ENCODE measurements at places on chromosomes 5 and 9.

DNA sequence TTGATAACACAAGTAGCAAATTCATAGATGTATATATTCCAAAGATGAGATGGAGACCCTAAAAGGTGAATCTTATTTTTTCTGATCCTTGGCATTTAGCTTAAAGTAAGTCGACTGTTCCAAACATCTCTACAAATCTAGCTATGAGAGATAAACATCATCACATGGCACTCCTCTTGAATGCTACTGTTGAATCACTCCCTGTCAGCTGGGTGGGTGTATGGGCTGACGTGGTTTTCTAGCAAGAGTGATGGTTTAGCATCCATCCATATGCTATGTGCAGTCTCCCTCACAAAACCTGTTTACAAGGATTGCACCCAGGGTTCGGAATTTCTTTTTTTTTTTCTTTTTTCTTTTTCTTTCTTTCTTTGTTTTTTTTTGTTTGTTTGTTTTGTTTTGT is 13.8 kb downstream of the ACO1 start:
- no peak for DNase-seq

GRCh38 chr9:114735704-114736103 is 53.7 kb upstream of the TEX48 start:
- DNase-seq: no peak

DNA sequence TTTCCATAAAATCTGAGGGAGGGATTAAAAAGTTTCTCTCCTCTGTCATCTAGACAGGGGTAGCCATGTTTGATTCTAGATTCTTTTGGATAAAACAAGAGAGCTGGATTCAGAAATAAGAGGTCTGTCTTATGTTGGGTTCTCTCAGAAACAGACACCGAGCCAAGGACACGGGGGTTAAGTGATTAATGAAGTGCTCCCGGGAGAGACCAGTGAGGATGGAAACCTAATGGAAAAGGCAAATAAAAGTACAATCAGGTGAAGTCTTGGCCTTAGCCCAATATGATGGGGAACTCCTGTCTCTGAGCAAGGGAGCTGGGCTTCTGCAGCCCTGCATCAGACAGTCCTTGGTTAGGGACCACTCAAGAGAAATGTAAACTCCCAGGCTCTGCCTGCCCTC is 308.8 kb upstream of the PANK3 start:
- DNase-seq: no peak

- no peak for DNase-seq
Observed at GRCh38 chr9:115207003-115207836, 89.3 kb upstream of the TNC start.

GRCh38 chr5:98110282-98110691 is 663.2 kb upstream of the RGMB start:
- DNase-seq: no peak

DNA sequence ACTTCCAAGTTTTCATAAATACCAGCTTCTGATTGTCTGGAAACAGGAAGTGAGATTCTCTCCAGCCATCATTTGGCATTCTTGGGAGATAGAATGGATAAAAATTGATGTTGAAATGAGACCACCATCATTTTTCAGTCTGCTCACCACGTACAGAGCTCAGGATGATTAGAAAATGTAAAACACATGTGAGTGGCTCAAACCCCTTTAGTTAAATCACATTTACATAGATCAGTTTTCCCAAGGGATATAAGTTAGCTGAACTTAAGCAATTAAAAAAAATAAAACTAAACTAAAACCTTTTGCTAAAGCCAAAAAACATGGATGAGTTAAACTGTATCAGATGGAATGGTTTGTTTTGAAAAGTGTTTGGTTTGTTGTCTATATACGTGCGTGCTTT is 37.1 kb upstream of the GDNF start:
- no peak for DNase-seq

DNA sequence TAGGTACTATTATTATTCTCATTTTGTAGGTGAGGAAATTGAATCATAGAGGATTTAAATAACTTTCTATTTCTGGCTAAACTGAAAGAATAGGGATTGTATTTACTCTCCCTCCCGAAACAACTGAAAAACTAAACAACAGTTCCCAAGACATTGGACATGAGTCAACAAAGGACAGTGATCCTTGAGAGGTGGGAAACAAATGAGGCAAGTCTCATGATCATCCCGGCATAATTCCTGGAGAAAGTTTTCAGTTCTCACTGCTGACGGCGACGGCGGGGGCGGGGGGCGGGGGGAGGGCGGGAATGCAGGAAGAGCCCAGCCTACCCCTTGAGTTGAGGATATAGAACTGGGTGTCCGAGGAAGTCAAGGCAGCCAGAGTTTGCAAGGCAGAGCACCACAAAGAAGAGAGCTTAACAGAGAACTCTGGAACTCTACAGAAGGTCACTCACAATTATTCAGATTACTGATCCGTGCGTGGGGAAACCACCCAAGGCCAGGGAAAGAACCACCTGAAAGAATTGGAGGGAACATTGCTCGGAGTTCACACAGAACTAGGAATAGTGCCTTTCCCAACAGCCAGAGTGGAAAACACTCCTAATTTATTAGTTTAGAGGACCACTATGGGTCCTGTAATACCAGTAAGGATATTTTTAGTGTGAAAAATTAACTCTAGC is 27.4 kb upstream of the WHRN start:
- DNase-seq: no peak

DNA sequence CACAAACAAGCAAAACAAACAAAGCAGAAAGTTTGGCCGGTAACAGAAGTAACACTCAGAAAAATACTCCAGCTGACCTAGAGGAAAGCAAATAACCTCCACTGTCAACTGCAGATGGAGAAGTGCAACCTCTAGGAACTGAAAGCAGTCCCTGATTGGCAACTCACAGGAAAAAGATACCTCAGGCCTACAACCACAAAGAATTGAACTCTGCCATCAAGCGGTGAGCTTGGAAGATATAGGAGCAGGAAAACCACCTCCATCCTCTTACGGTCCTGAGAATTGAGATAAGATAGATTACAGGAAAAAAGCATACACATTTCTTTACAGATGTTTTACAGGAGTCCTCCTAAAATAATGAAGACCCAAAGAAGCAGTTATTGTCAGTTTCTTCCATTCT is 184.5 kb downstream of the PDZD2 start:
- DNase-seq: no peak

DNA sequence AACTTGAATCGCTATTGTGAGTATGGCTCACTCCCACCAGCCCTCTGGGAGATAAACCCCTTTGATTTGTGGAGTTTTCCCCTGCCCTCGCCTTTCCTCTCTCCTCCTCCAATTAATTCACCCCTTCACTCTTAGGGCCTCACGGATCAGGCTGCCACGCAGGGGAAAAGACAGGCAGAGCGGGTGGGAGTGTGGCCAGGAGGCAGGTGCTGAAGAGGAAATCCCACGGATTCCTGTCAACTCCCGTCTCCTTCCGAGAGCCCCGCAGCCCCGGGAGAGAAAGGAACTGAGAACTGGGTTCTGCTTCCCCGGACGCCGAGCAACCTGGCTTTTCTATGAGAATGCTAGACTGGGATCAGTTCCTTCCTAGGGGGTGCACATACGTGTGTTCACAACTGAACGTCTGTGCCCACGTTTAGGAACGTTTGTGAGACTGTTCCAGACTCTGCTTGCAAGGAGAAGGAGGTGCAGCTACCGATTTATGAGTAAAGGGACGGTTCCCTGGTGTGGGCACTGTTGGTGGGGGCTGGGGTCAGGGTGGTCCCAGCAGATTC is 314.5 kb upstream of the TLE4 start:
- no peak for DNase-seq

GRCh38 chr9:135763716-135764446 is 61.9 kb downstream of the KCNT1 start:
- no peak for DNase-seq

DNA sequence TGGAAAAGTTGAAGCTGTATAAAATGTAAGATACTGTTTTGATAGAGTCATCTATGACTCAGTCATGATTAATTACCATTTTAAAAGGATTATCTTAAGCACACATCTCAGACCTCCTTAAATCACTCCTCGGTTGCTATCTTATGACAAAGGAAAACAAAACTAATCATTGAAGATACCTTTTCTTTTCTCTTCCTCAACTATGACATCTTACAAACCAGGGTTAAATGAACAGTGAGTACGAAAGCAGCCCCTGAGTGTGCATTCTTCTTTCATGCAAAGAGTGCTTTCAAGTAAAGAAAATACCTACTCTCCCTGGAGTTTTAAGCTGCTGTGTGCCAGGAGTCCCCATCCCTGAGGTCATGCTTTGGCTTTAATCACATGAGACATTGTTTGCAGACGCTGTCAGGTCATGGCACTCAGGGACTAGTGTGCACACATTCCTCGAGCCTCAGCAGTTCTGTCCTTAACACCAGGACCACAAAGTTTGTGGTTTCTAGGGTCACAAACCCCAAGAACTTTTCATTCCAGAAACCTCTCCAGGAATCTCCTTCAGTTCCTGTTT is 86.7 kb upstream of the ICE1 start:
- DNase-seq: no peak

DNA sequence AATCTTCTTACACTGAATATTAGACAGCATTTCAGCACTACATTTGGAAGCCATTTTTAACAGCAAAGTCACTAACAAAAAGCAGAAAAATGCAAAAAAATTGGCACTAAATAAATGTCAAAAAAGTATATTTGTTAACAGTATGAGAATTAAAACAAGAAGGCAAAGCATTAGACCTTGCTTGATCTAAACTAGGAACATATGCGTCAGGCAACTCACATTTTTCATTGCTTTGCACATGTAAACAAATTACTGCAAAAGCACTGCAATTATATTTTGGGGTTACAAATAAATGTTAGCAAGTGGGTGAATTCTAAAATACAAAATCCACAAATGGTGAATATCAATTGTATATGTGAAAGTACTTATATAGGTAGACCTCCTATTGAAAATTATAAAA is 49.0 kb upstream of the RAPGEF6 start:
- no peak for DNase-seq

DNA sequence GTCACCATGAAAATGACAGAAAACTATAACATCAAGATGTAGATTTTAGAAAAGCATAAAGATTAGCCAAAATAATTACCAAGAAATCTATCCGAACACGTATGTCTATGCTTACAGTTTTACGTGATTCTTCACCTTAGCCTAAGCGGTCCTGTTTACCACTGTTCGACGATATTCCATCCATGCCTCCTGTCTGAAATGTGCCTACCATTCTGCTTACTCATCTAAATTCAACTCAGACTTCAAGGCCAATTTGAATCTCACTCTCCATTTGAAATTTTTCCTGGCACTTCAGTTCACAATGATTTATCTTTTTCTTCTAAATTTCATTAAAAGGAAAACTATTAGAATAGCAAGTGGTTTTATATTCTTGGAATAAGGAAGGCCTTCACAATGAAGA is 15.4 kb downstream of the ZDHHC21 start:
- no peak for DNase-seq

- no peak for DNase-seq
Observed at GRCh38 chr5:102711525-102712385, 43.4 kb upstream of the PAM start.

DNA sequence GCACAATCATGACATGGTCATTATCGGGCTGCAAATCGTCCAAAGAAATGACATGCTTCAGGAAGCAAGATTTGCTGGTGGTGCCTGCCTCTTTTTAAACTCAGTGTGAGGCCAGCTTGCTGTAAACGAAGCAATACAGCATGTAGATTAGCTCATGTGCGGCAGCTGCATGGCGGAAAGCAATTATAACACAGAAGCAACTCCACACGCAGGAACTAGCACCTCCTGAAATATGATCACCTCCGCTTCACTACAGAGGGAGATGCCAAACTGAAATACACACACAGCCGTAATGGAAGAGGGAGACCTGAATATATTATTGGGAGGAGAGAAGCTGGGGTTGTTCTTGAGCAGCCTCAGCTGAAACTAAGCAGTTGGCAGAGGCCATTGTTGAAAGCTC is 312.5 kb downstream of the PSAT1 start:
- DNase-seq: no peak

DNA sequence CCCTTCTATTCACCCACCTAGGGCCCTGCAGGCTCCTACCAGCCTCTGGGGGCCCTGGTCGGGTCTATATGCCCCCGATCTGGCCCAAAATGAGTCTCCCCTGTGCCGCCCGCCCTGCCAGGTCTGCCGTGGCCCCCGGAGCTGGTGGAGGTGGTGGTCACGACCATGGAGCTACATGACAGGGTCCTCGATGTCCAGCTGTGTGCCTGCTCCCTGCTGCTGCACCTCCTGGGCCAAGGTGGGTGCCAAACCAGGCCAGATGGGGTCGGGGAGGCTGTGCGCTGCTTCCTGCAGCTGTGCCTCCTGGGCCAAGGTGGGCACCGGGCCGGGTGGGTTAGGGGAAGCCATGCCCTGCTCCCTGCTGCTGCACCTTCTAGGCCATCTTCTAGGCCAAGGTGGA is 17.5 kb downstream of the REXO4 start:
- no peak for DNase-seq

DNA sequence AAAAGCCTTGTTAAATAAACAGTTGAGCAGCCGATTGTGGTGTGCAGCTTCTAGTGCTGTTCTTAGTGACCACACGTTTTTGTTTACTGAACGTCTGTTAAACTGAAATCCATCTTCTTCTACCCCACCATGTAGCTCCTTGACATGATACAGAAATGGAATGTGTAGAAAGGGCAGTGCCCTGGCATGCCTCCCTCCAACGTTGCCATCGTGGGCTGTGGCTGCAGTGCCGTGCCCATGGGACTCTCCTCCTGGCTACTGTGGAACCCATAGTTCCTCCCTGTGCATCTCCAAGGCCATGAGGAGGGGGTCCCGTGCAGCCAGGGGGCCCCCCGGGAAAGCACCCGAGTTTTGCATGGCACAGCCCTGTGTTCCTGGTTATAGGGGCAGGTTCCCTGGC is 23.3 kb upstream of the TGFBI start:
- DNase-seq: no peak

DNA sequence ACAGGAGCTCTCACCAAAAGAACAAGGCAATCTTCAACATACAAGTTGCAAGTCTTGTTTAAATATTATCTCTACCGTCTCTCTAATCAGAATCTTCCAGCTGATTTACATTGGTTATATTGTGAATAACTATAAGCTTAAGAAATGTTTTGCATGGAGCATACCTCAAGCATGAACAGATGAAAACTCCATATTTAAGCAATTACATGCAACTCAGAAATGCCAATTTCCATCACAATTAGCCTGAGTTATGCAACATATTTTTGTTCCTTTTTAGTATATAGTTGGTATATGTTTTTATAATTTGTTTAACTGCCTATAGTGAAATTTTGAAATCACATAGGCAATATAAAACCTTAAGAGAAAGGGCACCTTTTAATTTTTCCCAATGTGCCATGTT is 142.5 kb downstream of the DENND1A start:
- DNase-seq: no peak

GRCh38 chr5:19910136-19910535 is 77.9 kb downstream of the CDH18 start:
- no peak for DNase-seq

DNA sequence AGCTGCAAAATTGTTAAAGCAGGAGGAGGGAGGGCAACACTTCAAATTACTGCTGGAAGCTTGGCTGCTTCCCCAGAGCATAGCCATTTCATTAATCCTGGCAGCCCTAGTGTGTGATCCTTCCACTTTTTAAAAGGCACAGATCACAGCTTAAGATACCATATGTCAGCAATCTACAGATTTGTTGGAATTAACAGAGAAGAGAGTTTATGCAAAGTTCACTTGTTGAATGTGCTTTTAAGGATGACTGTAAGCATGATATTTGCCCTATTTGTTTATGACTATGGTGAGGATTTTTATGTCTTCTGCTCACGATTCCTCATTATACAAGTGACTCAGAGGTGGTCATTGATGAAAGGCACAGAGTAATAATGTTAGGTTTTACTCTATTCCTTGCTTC is 156.0 kb upstream of the CDKN2B start:
- DNase-seq: no peak

Data from stimulated activated CD4-positive, alpha-beta T cell treated with anti-CD3 and anti-CD28 coated beads, Interleukin-4, amount 100 ng/mL, for 1 hour (primary cell).